ENCODE measurements at places on chromosomes 5 and 9.

DNA sequence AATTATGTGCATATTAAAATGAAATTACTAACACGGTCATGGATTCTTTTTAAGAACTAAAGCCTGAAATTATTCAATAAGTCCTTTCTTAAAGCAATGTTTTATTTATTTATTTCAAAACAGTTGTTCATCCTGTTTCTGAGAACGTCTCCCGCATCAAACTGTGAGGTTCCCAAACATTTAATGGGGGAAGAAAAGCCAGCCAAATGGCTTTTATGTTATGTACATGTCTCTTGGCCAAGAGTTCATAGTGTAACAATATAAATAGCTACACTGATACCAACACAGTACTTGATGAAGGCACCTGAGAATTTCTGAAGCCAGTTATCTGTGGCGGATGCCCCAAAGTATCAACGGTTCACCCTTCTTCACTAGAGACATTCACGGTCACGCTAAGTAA lies 15.7 kb downstream of the TTF1 start:
- DNase-seq: no peak

DNA sequence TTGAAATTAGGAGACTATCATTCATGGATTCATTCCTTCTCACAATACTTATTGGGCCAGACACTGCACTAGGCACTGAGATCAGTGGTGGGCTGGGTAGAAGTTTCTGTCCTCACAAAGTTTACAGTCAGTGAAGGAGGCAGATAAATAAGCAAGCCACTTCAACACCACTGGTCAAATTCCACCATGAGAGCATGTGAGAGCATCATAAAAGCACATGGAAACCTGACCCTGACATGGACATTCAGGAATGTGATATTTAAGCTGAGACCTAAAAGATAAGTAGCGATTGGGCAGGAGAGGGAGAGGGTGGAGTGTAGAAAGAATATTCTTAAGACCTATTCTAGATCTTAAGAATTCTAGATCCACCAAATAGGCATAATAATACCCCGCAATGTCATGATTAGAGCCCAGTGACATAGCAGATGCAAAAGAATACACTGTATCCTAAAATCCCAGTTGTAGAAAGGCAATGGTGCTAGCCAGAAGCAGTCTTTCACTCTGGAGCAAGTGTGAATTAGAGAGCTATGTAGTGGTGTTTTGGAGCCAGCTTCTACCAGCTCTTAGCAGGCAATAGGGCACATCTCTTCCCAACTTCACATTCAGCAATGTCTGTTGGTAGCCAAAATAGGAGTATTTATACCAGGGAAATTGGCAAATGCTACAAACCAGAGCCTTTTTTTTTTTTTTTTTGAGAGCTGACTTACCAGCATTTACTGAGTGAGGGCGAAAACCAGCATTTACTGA lies 46.4 kb downstream of the SH3RF2 start:
- no peak for DNase-seq

DNA sequence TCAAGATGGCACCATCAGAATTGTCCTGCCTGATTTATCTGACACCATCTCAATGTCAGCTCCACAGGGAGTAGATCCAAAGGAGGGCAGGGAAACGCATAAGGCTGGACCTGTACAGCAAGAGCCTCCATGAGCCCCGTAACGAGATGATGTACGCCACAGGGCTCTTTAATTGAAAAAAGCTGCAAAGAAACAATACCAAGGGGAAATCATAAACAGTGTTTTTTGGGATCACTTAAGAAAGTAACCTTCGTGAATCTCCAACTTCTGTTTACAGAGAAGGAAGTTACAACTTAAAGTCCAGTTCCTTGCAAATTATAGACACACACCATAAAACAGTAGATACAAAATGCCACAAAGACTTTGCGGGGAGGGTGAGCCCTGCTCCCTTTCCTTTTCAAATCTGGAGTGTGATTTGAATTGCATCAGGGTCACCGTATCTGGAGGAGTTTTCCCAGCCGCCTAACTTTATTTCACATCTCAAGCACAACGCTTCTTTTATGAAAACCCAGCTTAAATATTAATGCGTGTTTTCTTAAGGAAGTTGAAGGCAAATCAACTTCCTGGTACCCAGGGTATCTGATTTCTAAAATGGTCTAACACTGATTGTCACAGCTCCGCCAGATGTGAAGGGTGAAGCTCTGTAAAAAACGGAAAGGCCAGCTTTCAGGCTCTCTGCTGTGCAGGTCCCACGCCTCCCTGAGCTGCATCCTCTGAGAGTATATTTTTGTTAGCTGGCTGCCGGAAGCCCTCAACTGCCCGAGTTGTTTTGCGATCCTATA lies 88.9 kb downstream of the EBF1 start:
- DNase-seq: no peak

DNA sequence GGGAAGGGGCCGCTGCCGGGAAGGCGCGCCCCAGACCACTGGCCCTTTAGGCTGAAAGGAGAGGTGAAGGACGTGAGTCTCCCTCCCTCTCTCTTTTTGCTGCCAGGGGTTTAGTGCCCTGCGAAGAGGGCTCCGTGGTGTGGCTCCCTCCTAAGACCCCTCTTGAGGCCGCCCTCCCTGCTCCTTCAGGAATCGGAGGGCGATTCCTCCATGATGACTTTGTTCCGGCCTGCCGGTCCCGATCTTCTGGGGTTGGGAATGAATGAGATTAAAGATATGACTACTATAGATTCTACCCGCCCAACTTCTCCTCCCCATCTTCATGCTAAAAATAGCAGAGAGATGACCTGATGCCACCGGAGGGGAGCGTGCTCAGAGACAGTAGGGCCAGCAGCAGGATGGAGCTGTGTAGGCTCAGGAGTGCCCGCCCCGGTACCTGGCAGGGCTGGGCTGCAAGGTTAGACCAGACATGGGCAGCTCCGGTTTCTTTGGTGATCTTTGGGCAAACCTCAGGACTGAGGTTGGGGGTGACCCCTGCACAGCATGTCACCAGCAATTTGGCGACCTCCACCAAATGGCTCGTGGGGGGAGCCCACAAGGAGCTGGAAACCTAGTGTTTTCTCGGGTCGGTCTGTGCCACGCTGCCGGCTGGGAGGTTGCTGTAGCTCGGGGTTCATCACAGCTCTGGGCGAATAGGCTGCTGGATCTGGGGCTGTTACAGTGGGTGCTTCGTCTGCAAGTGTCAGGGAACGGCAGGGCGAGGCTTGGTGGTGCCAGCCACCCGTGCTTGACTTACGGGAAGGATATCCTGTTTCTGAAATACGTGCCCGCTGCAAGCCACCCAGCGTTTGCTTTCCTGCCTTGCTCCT lies 1.7 kb downstream of the OLFM1 start:
- no peak for DNase-seq

GRCh38 chr5:77693913-77694312 lies 55.4 kb upstream of the OTP start:
- DNase-seq: no peak

- no peak for DNase-seq
Measured at GRCh38 chr9:137374131-137374845, 48.7 kb downstream of the EXD3 start.

DNA sequence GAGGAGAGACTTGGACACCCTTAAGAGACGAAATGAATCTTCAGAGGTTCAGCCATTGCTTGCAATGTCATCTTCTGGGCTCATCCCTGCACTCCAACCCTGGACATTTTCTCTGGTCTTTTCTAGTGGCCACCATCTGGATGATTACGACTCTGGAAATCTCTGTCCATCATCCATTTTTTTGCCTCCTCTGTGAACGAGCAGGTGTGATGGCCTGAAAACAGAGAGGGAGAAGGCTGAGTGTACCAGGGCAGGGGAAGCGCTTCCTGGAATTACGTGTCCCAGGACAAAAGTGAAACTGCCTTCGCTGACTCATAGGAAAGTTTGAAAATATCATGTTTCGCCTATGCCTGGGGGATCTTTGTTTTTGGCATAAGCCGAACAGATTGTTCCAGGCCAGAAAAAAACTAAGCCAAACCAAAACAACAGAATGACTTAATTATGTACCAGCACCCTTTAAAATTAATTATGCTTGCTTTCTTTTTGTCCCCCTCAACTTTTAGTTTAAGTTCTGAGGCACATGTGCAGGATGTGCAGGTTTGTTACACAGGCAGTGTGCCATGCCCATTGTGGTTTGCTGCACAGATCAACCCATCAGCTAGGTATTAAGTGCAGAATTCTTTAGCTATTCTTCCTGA lies 31.9 kb downstream of the ANKRD33B start:
- DNase-seq: no peak

GRCh38 chr9:128998462-128998861 lies 29.7 kb downstream of the SH3GLB2 start:
- no peak for DNase-seq

DNA sequence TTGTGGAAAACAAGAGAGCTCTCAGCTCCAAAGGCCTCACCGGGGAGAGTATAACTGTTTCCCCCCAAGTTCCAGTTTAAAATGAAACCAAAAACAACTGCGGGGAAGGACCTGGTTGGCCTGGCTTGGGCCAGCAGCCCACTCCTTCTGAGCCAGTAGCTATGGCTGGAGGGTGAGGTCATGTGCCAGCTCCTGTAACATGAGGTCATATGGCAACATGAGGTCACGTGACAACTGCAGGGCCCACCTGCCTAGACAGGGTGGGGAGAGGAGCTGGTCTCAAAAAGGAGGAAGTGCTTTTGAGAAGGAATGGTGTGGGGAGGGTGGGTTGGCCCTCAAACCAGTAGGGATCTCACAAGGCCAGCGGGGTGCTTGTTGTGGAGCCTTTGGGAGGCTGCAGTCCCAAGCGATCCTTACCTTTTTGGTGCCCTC lies 29.3 kb upstream of the CRB2 start:
- no peak for DNase-seq

GRCh38 chr5:55241746-55242145 lies 8.3 kb upstream of the CCNO start:
- no peak for DNase-seq

Measured in CD4-positive, CD25-positive, alpha-beta regulatory T cell (primary cell).